ENCODE measurements at places on chromosomes 3 and 15.

GRCh38 chr3:58647381-58648141, 19.0 kb downstream of the FAM3D start:
- peak; percentile 24 for DNase-seq

GRCh38 chr3:75192146-75192616, 471.9 kb upstream of the FRG2C start:
- DNase-seq, result peak; percentile 18

DNA sequence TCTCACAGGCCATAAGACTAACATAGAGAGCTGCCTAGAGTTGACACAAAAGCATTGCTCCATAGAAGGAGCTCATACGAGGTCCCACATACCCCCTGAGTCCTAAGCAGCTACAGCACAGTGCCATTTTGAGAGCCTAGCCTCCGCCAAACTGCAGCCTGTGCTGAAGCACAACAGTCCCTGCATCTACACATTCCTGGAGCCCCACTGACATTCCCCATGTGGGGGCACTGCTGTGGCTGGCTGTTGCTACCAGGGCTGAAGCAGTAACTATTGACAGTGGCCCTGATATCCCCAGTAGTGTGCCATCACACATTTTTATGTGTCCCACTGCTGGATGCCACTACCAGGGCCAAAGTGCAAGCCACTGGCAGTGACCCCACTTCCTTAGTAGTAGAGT, 80.3 kb downstream of the CERS3 start:
- no peak for DNase-seq

GRCh38 chr3:153437666-153438065, 275.6 kb downstream of the RAP2B start:
- DNase-seq, result no peak

- DNase-seq, result no peak
Measured at GRCh38 chr15:59229015-59229414, 22.4 kb downstream of the LDHAL6B start.

DNA sequence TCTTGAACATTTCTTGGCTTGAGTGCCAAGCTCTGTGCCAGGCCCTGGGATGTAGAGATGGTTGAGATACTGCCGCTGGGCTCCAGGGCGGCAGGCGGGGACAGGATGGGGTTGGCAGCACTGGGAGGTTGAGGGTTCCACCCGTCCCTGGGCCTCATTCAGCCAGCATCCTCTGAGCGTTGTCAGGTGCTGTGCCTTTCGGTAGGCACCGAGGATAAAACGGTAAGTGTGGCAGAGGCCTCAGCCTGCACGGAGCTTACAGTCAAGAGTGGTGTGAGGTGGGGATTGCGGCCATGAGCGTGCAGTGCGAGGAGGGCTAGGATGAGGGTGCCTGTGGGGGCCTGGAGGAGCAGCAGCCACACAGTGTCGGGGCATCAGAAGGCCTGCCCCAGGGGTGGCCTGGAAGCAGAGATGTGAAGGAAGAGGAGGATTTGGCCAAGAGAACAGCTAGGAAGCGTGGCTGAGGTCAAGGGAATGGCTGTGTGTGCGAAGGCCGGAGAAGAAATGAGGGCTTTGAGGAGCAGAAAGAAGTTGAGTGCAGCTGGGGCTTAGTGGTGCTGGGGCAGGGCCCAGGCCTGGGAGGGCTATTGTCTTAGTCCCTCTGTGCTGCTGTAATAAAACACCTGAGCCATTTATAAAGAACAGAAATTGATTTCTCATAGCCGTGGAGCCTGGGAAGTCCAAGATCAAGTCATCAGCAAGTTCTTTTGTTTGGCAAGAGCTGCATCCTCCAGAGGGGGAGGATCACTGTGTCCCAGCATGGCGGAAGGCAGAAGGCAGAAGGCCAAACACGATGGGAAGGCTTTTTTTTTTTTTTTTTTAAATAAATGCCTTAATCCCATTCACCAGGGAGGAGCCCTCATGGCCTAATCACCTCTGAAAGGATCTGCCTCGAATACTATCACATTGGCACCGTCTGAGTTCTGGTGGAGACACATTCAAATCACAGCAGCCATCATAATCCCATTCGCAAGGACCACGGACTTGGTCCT, 22.7 kb downstream of the CORO2B start:
- no peak for DNase-seq

DNA sequence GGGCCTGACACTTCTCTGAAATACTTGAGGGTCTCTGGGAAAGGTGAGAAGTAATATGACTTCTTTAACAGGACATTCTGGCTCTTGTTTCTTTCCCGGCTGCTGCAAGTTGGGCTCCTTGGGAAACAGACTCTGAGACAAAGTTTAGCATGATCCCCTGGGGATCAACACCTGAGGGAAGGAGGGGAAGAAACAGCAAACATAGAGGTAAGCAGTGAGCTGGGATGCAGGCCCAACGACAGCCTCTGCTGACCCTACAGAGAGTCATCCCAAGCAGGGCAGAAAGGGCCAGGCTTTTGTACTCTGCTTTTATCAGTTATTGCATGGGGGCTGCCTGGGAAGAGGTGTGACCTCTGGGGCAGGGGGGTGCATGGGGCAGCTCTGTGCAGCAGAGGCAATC, 26.8 kb upstream of the DUT start:
- DNase-seq, result no peak

GRCh38 chr15:71331173-71331572, 215.9 kb downstream of the THSD4 start:
- no peak for DNase-seq

- peak; percentile 52 for DNase-seq
Measured at GRCh38 chr15:73265536-73266153, 103.1 kb downstream of the HCN4 start.

DNA sequence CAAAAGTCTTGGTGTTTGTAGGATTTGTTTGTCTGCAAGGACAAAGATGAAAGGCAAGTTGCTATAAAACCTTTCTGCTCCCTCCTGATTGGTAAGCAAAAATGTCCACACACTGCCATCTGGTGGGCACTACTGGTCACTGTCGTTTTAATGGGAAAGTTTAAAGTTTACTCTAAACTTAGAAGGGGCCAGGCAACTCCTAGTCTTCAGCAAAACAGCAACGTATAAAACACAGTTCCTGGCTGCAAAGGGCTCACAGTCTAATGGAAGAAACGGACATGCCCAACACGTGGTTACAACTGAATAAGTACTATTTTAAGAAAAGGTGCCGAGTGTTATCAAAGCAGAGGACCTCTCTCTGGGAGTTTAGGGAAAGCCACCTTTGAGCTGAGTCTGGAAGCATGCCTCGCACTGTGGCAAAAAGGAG, 23.7 kb upstream of the TPRG1 start:
- peak; percentile 60 for DNase-seq

GRCh38 chr3:168442502-168442901, 346.8 kb upstream of the GOLIM4 start:
- DNase-seq, result no peak

All from NCI-H146 (cell line).